Hepatocyte (in vitro differentiated cells): ENCODE measurements at places on chromosomes 3 and 15. TPM values are rescaled to one million over a fixed set of nuclear protein-coding genes. Genes with fewer than 3 reads are reported as not detected.
A peak's percentile ranks its signal among the peaks of the same experiment; 100 is the strongest.

The CCDC54 gene
- not detected in 2 replicates for total RNA-seq

The TMEM41A gene
- total RNA-seq, result 43.4 and 44.2 TPM in 2 replicates

The TRIM71 gene
- total RNA-seq, result 11.5 and 14.5 TPM in 2 replicates

The PTH1R gene
- total RNA-seq, result 13.9 and 14.5 TPM in 2 replicates

The CCR3 gene
- total RNA-seq, result 0.40 TPM in 1 of 2 replicates, not detected in the other

The ATP13A5 gene
- 0.12 TPM in 1 of 2 replicates, not detected in the other for total RNA-seq

GRCh38 chr3:112101916-112102315 is 15.7 kb downstream of the C3orf52 start:
- H3K27ac ChIP-seq, result no peak overlapping the region
- H3K36me3 ChIP-seq, result no peaks in the 10 kb centered on the region
- peaks cover 3% of the 10 kb centered on the region for H3K4me1 ChIP-seq
- H3K4me3 ChIP-seq, result no peak overlapping the region
- DNase-seq, result no peak
- H3K27me3 ChIP-seq, result no peaks in the 10 kb centered on the region

DNA sequence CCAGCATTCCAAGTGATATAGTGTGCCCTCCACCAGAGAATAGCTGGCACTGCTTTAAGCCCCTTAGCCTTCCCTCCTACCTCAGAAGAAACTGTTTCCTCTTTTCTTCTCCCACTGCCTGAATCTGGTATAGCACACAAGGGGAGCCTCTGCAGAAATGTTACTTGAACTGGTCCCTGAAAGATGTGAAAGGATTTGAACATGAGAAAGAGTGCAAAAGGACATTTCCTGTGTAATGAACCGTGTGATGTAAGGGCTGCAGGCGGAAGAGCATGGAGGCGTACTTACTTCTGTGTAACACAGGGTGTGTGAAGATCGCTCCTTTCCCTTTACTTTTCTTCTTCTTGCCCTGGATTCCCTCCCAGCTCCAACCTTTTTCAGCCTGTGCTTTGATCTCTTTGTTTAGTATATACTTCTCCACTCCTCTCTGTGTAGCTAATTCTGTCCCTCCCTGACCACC is 8.4 kb downstream of the TMOD3 start:
- H3K27ac ChIP-seq, result peak overlapping the region; percentile 32
- H3K36me3 ChIP-seq, result no peaks in the 10 kb centered on the region
- H3K4me1 ChIP-seq, result peaks cover 14% of the 10 kb centered on the region
- DNase-seq, result no peak
- H3K4me3 ChIP-seq, result no peak overlapping the region

- H3K36me3 ChIP-seq, result no peaks in the 10 kb centered on the region
- H3K27me3 ChIP-seq, result no peaks in the 10 kb centered on the region
- no peak for DNase-seq
- H3K4me3 ChIP-seq, result no peak overlapping the region
- peak overlapping the region; percentile 19 for H3K27ac ChIP-seq
- peaks cover 7% of the 10 kb centered on the region for H3K4me1 ChIP-seq
These were observed 20.9 kb downstream of the KAT2B start for GRCh38 chr3:20060974-20061685.

- no peaks in the 10 kb centered on the region for H3K27me3 ChIP-seq
- peak; percentile 69 for DNase-seq
- H3K4me1 ChIP-seq, result peaks cover 10% of the 10 kb centered on the region
- H3K36me3 ChIP-seq, result no peaks in the 10 kb centered on the region
- H3K27ac ChIP-seq, result peak overlapping the region; percentile 65
These were observed 47.6 kb downstream of the SLMAP start for GRCh38 chr3:57803647-57804081.

- no peak overlapping the region for H3K27ac ChIP-seq
- no peaks in the 10 kb centered on the region for H3K4me1 ChIP-seq
- H3K36me3 ChIP-seq, result no peaks in the 10 kb centered on the region
- H3K4me3 ChIP-seq, result no peak overlapping the region
These were observed 47.7 kb upstream of the DUT start for GRCh38 chr15:48283396-48284145.

DNA sequence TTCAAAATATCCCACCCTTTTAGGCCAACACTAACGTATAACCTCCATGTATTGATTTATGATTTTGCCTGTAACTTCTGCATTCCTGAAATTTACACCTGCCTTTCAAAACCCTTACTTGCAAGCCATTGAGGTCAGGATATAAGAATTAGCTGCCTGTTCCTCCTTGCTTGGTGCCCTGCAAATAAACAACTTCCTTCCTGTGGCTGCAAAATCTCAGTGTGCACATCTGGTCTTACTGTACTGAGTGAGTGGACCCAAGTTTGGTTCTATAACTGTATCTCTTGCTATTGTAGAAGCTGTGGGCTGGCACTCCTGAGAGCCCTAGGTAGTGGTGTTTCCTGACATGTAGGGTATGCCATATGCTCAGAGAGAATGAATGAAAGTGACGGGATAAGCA is 191.1 kb upstream of the RASGRP1 start:
- no peak overlapping the region for H3K27ac ChIP-seq
- no peak overlapping the region for H3K4me3 ChIP-seq
- H3K36me3 ChIP-seq, result no peaks in the 10 kb centered on the region

DNA sequence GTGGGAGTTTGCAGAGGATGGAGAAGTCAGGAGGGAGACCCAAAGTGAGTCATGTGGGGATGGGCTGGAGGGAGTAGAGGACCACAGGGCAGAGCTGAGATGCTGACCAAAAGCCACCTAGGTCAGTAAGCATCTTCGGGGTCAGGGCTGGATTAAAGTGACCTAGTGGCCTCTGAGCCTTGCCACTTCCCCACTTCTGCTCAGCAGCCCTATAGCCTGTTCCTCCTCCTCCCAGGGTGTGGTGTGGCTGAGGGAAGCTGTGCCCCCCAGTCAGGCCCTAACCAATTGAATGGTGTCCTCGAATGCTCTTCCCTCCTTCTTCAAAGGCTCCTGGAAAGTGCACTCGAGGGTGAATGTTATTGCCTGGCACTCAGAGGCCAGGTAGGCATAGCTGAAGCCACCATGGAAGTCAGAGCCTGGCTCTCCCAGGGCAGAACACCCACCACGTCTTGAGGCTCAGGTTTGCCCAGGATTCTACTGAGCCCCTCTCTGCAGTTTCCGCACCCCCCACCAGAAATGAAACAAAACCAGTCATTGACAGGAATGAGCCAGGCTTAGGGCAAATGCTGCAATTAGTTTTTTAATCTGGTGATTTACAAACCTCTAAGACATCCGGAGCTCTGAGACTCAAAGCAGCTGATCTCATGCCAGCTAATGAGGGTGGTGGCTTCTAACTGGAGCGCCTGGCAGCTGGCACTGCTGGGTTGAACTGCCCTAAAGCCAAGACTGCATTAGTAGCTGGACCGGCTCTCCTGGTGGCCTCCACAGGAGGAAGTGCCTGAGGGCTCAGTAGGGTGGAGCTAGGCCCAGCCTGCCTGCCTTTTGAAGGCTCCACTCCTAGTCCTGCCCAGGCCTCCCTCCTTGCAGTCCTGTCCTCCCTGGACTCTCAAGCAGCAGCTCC is 26.0 kb upstream of the VIPR1 start:
- peaks cover 6% of the 10 kb centered on the region for H3K4me1 ChIP-seq
- H3K36me3 ChIP-seq, result no peaks in the 10 kb centered on the region
- no peak overlapping the region for H3K27ac ChIP-seq
- peak; percentile 21 for DNase-seq
- H3K27me3 ChIP-seq, result no peaks in the 10 kb centered on the region

DNA sequence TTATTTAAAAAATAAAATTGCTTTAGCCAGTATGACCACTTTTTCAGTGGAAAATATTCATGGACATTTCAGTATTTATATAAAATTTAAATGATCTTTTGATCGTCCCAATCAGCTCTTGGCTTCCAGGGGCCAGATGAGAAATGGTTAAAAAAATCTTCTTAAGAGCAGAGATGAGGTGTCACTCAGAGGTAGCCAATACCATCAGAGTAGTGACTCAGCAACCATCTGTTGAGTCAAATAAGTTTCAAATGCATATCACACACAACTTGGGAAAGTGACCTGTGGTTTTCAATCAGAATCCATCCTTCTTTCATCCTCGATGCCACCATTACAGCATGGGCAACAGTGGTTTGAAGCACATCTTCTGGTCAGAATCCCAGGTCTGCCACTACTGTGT is 958.8 kb upstream of the NR2F2 start:
- DNase-seq, result no peak
- no peak overlapping the region for H3K27ac ChIP-seq
- H3K36me3 ChIP-seq, result no peaks in the 10 kb centered on the region
- H3K4me1 ChIP-seq, result no peaks in the 10 kb centered on the region
- no peak overlapping the region for H3K4me3 ChIP-seq

GRCh38 chr15:29066838-29067237 is 181.1 kb downstream of the APBA2 start:
- no peaks in the 10 kb centered on the region for H3K4me1 ChIP-seq
- no peak for DNase-seq
- no peak overlapping the region for H3K27ac ChIP-seq
- H3K4me3 ChIP-seq, result no peak overlapping the region
- H3K27me3 ChIP-seq, result no peaks in the 10 kb centered on the region
- H3K36me3 ChIP-seq, result no peaks in the 10 kb centered on the region

- no peaks in the 10 kb centered on the region for H3K36me3 ChIP-seq
- no peak for DNase-seq
- no peak overlapping the region for H3K4me3 ChIP-seq
These were observed 12.1 kb upstream of the ALAS1 start for GRCh38 chr3:52185837-52186236.

DNA sequence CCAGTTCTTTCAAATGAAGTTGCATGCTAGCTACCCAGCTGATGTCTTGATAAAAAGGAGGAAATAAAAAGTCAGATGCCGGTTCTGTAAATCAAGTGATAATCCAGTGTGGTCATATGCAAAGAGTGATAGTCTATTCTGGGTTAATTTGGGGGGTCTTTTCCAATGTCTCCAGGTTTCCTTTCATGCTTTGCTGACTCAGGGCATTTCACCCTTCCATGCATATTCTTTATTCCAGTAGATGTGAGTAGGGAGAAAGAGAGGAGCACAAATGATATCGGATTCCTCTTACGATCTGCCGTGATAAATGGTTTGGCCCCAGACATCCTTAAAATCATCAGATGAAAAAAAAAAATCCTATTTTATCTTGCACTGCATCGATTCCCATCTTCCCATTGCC is 60.8 kb downstream of the ADAMTS9 start:
- H3K27me3 ChIP-seq, result no peaks in the 10 kb centered on the region
- peak overlapping the region; percentile 22 for H3K27ac ChIP-seq
- no peak overlapping the region for H3K4me3 ChIP-seq
- no peaks in the 10 kb centered on the region for H3K4me1 ChIP-seq

DNA sequence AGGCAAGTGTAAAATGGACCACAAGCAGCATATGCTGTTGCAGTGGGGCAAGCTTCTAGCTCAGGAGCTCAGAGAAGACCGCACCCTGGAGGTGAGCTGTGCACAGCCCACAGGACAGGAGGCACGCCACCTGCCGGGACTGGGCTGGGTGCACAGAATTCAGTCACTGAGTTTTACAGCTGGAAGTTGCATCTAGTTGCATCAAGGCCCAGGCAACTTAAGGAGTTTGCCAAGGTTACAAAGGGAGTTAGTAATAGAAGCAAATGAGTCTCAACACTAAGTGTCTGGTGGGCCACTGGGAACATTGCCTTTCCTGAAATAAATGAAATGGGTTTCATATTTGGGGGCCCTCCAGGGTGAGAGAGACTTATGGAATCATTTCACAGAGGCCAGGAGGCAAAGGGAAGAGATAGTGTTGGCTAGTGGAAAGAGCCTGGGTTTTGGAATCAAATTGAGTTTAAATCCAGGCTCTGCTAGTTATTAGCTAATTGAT is 36.0 kb upstream of the TIMP4 start:
- H3K4me3 ChIP-seq, result no peak overlapping the region
- DNase-seq, result peak; percentile 45
- H3K36me3 ChIP-seq, result no peaks in the 10 kb centered on the region
- H3K27ac ChIP-seq, result peak overlapping the region; percentile 70
